ENCODE measurements at places on chromosomes 16 and 17.

DNA sequence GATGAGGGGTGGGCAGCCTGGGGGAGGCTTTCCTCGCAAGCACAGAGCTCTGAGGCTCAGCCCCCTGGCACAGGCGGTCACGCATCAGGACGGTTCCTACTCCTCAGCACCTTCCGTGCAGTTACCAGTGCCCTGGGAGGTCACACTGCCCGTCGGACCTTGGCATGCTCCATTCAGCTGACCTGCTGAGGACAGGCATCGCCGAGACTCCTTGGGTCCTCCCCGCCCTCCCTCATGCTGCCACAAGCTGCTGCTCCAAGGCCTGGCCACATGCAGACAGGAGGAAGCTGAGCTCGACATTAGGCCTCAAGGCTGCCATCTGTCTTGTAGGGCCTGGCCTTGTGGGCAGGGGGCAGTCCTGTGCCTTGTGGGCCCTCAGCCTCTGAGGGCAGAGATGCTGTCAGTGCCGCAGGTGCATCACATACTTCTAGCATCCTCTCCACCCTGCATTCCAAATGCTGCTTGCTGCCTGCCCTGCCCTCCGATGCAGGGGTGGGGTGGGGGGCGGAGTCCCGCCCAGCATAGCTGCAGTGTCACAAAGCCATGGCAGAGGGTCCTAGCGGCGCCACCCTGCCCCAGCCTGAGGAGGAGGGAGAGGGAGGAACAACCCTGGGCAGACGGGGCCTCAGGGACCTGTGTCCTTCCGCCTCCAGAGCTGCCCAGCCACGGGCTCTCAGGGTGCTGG is 9.3 kb downstream of the C16orf90 start:
- no peak for DNase-seq

DNA sequence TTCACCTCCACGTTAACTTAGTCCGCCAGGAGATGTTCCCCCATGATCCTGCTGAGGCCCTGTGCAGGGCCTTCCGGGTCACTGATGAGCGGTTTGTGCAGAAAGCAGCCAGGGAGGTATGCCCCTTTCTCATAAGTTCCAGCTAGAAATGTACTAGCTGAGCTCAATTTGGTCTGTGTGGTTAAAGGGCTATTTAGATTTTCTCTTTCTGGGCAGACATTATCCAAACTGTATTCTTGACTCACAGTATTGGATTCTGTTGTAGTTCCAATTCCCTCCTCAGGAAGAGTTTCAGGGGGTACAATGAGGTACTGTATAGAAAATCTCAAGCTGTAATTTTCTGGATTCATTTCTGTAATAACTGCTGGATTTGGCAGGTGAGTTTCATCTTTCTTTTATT is 137.1 kb downstream of the TRIM37 start:
- DNase-seq = no peak

DNA sequence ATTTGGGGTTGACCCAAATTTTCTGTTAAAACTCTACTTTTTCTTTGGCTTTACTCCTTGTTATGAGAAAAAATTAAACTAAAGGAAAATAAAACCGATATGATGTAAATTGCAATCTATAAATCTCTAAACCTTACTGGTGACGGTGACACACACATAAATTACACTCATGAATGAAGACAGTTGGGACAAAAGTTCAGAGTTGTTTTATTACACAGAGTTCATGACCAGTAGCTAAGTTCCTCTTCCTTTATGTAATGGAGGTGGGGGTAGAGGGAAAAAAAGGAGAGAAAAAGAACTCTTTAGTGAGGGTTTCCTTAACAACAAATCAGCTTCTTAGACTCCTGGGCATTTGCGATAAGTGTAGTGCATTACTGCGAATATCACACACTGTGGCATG is 220.7 kb downstream of the KCNJ2 start:
- DNase-seq = peak; percentile 50

GRCh38 chr17:77210331-77210730 is 69.6 kb downstream of the SEC14L1 start:
- no peak for DNase-seq

GRCh38 chr17:49730078-49730784 is 22.5 kb upstream of the SLC35B1 start:
- no peak for DNase-seq

DNA sequence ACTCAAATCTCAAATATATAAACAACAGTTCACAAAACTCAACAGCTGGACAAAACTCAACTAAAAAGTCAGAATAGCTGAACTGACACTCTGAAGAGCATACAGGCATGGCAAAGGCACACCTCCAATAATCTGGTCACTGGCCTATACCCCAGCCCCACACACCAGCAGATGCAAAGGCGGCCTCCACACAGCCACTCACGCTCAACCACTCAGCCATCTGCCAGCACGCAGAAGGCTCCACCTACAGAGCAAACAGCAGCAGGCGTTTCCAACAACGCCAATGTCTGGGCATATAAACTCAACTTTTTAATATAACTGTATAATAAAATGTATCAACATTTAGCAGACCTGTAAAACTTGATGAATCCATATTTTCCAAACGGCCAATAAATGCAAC is 17.2 kb downstream of the USP7 start:
- no peak for DNase-seq

- DNase-seq = no peak
Observed at GRCh38 chr16:86052115-86052670, 153.2 kb downstream of the IRF8 start.

GRCh38 chr17:67013891-67014290 is 30.5 kb upstream of the CACNG1 start:
- no peak for DNase-seq

- no peak for DNase-seq
Observed at GRCh38 chr17:43517161-43517560, 29.0 kb downstream of the ETV4 start.

DNA sequence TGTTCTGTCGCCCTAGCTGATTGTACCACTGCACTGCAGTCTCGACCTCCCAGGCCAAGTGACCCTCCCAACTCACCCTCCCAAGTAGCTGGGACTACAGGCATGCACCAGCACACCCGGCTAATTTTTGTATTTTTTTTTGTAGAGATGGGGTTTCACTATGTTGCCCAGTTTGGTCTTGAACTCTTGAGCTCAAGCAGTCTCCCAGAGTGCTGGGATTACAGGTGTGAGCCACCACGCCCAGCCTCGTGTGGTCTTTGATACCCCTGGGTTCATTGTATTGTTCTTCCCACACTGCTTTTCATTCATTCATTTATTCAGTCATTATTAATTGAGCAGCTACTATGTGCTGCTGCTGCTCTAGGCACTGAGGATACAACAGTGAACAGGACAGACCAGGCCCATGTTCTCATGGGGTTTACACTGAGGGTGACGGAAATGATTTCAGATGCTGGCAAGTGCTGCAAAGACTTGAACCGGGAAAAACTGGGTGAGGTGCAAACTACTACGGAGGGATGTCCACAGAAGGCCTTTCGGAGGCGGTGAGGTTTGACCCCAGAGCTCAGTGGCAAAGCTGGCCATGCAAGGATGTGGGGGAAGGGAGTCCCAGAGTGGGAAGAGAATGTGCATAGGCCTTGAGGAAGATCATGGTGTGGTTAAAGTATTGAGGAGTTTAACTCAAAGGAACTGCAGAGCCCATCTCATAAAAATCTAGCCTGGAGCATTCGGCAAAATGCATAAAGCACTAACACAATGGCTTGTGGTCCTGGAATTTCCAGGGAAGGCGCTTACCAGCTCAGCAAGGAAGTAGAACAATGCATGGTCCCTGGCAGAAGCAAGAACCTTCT is 10.9 kb downstream of the ABCC1 start:
- no peak for DNase-seq

- no peak for DNase-seq
Observed at GRCh38 chr17:17691468-17692263, 10.4 kb downstream of the RAI1 start.

GRCh38 chr16:86205521-86206245 is 304.6 kb upstream of the FOXF1 start:
- DNase-seq = no peak

- DNase-seq = no peak
Observed at GRCh38 chr17:80717720-80718083, 173.1 kb downstream of the RPTOR start.

- no peak for DNase-seq
Observed at GRCh38 chr16:11359370-11359769, 14.1 kb downstream of the RMI2 start.

GRCh38 chr17:41917679-41918313 is 955 bp downstream of the ACLY start:
- no peak for DNase-seq

Measured in MV-4-11 (cell line).